ENCODE measurements at places on chromosomes 3 and 15.

DNA sequence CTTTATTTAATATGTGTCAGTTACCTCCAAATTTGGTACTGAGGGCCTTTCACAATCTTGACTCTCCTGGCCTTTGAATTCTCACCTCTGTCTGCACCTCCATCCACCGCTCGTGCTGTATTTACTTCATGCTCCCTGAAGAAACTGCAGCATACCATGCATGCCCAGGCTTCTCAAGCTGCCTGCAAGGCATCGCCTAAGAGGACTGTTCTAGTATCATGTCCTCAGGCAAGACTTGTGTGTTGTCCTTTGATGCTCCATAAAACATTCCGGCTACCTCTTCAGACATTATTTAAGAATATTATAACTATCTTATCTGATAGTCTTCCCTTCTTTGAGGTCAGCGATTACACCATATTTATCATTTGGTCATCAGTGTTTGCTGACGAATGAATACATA, 682.5 kb downstream of the NR2F2 start:
- DNase-seq = no peak

DNA sequence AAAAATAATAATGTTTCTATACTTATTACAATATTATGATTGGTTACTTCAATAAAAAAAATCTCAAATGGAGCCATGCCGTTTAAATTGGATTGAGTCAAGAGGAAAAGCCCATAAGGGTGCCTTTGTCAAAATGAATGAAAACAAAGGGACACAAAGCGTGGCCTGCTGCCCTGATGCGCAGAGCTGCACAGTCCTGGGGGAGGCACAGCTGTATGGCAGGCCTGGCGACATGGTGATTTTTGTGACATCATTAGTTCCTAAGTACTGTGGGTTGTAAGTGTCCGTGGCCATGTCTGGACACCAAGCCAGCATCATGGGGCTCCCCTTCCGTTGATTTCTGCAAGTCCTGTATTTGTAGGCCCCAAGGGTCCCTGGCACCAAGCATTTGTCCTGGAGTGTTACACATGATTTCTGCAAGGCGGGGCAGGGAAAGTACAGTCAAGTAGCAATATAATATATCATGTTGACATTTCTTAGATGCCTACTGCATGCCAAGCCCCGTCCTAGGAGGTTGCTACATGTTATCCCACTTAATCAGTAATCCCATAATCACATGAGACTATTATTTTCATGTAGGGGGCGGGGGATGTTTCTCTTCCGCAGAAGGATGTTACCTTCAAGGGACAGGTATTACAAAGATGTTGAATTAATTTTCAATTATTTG, 59.7 kb downstream of the GHSR start:
- no peak for DNase-seq

DNA sequence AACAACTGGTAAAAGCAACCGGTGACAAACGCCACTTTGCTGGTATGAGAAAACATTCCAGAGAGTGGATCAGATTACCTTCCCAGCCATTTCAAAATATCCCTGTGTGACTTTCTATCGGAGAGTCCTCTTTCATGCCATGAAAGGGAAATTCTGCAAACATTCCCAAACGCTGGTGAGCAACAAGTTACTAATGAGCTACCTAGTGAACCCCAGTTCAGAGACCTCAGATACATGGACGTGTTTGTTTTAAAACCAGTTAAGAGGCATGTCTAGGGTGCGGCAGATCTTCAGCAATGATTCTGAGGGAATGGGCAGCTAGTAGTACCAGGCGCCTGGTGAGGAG, 418.2 kb upstream of the NR2F2 start:
- no peak for DNase-seq

DNA sequence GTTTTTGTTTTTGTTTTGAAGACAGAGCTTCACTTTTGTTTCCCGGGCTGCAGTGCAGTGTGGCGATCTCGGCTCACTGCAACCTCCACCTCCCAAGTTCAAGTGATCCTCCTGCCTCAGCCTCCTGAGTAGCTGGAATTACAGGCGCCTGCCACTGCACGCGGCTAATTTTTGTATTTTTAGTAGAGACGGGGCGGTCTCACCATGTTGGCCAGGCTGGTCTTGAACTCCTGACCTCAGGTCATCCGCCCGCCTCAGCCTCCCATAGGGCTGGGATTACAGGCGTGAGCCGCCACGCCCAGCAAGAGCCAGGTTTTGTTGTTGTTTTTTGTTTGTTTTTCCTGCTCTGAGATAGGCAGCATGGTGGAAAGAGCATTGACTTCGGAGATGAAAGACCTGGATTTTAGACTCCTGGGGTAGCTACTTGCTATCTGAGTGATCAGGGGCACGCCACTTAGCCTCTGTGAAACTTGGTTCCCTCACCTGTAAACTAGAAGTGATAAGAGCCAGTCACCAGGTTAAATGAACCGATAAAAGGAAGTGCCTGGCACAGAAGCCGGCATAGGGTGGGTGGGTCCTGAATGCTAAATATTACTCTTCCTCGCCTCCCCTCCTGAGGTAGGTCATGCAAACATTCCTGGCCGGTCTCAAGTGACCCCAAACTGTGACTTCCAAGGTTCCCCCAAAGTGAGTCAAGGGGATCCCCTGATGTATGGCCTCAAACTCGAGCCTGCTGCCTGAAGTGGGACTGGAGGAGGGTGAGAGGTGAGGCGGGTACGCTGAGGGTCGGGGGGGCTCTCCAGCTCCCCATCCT, 62.9 kb upstream of the MCF2L2 start:
- DNase-seq = no peak

GRCh38 chr3:127053450-127053849, 70.5 kb downstream of the PLXNA1 start:
- DNase-seq = no peak

DNA sequence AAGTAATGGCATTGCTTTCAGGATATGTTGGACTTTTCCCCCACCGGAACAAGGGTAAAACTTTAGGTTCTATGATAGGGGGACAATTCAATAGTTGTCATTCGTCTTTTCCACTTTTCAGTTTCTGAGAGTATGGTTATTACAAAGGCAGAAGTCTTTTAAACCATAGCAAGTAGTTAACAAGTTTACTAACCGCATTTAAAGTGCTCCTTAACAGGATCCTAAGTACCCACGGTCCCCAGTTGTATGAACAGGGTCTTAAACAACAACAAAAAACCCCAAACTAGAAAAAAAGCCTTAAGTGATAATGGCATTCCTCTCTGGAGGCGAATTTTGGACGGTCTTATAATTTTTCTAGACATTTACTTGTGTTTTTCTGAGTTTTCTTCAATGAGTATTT, 831 bp downstream of the IFT57 start:
- DNase-seq = no peak

- no peak for DNase-seq
Observed at GRCh38 chr15:69718916-69719315, 266.3 kb downstream of the RPLP1 start.

GRCh38 chr3:113431811-113432210, 9.5 kb downstream of the CFAP44 start:
- DNase-seq = no peak

GRCh38 chr15:62068071-62068809, 1.5 kb downstream of the C2CD4A start:
- no peak for DNase-seq

DNA sequence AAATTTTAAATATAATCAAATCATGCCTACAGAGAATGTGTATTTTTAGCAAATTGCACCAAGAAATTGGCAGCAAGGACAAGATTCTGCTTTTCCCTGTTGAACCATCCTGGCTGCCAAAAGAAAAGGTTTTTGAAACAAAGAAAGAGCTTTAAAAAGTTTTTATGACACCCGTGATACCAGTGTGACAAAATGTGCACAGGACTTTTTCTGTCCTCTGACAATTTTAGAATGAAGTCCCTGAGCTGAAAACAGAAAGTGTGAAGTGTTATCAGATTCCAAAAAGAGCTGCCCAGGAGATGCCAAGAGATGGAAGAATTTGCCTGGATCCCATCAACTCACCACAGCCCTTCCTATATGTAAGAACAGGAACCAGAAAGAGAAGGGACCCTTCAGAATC, 33.2 kb upstream of the TMC3 start:
- DNase-seq = no peak

GRCh38 chr15:63063164-63063756, 20.7 kb downstream of the TPM1 start:
- DNase-seq = no peak
